Activated CD8-positive, alpha-beta memory T cell treated with anti-CD3 and anti-CD28 coated beads for 4 hours (primary cell): ENCODE measurements at places on chromosomes 5 and 9.

DNA sequence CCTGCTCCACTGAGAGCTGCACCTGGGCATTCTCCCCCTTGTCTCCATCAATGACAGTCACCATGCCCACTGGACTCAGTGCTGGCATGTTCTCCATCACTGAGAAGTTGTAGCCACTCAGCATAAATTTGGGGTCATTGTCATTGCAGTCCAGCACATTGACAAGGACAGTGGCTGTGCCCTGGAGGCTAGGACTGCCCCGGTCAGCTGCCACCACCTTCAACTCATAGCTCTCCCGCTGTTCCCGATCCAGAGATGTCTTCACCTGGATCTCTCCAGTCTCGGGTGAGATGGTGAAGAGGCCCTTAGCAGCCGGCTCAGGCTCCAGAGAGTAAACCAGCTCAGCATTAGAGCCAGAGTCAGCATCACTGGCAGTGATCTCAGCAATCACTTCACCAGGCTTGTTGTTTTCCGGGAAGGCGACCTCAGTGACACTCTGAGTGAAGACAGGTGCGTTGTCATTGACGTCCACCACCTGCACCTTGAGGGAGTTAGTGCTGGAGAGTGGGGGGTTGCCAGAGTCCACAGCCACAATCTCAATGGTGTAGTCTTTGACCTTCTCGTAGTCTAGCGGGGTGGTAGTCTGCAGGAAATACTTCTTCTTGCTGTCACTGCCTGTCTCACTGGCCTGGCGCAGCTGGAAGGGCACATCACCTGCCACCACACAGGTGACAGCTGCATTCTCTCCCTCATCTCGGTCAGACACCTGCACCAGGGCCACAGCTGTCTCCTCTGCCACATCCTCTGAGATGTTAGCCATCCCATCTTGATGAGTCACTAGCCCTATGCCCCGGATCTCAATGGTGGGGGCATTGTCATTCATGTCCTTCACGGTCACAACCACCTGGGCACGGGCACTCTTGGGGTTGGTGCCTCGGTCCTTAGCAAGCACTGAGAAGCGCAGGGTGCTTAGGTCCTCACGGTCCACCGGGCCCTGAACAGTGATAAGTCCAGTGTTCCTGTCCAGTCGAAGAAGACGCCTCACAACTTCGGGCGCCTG is 13.5 kb downstream of the PCDH1 start:
- DNase-seq = no peak

GRCh38 chr9:114053246-114054005 is 24.7 kb downstream of the AMBP start:
- no peak for DNase-seq

DNA sequence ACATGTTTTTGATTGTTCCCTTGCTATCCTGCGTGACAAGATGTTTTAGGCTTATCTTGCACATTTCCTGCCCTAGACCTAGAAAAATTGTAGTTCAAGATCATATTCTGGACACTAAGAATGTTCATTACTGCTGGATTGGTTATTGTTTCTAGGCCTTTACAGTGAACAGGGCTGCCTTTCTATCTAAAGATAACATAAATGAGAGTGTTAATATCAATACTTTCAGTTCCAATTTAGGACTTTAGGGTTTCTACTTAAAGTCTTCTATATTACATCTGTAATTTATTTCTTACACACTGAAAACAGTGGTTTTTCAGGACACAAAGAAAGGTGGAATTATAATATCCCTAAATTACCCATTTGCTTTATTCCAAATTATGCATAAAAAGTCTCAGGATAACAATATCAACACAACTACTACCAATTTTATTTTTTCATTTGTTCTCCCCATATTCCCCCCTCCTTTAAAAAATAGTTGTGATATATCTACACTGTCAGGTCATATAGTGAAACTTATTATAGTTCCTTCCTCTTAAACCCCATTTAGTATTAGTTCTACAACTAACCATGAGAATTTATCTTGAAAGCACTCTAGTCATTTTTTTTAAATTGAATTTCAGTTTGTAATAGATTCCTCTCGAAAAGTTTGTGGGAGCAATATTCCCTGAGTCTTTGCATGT is 293.9 kb upstream of the RIOK2 start:
- no peak for DNase-seq

DNA sequence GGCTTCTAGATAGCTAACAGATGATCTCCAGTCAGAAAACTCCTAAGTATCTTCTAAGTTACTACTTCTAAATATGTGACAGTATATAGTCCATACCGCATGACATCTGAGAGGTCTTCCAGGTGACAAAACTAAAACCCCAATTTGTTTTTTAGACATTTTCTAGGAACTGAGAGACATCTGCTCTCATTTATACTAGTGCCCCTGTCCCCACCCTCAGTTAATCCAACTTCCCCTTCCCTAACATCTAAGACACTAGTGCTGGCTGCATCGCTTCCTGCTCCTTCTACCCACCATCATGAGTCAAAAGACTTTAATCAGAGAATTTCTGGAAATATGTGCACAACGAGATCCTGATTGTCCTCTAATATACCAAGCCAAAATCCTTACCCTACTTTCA is 37.9 kb downstream of the FBXW11 start:
- DNase-seq = no peak

DNA sequence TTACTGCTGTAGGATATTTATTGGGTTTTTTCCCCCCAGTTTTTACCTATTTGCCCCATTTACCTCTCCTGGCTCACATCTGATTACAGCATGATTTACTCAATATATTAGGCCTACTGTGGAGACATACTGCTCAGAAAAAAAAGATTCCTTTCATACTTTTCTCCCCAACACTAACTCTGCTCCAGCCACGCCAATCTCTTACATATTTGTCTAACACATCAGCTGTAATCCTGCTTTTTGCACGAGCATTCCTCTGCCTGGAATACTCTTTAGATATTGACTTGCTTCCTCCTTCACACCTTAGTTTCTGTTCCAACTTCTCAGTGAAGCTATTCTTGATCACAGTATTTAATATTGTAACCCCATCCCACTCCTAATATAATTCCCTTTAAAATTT is 158.1 kb upstream of the VCAN start:
- no peak for DNase-seq

- no peak for DNase-seq
These were observed 141.5 kb downstream of the GABRG2 start for GRCh38 chr5:162209005-162209605.
